ENCODE measurements at places on chromosomes 3 and 15.

- peak; percentile 50 for DNase-seq
Measured at GRCh38 chr3:113194823-113195401, 16.4 kb upstream of the BOC start.

GRCh38 chr3:146550743-146551510, 6.5 kb upstream of the PLSCR1 start:
- no peak for DNase-seq

- DNase-seq, result no peak
Measured at GRCh38 chr15:85819938-85820337, 25.2 kb upstream of the KLHL25 start.

DNA sequence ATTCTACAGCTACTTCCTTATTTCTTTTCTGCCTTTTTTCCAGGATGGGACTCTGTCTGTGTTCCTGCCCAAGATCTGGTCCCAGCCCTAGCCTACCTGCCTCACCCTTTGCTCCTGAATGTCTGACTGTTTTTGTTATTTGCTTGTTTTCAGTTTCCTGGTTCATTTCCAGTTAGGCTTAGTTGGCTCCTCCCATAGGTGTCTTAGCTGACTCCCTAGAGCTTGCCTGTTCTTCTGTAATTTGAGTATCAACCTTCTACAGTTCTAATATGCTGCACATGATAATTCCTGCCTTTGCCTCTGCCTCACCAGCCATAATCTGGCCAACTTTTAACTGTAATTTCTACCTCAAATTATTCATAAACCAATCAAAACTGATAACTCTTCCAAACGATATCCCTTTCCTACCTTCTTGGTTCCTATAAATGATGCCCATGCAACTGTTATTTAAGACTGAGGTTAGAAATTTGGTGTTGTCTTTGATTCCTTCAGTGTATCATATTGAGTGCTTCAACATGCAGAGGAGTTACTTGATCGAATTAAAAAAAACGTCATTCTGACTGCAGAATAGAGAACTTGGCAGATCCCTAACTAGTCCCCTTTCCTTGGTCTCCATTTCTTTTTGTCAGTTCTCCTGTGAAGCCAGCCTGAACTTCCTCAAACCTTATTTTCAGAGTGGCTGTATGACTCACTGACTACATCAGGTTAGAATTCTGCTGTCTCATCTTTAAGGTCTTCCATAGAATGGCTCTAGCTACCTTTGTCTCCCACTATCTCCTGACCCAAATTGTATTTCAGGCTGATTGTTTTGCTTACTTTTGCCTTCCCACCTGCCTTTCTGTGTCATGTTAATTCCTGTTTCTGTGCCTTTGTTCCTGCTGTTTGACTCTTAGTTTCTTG, 8.4 kb downstream of the GOLM2 start:
- no peak for DNase-seq

DNA sequence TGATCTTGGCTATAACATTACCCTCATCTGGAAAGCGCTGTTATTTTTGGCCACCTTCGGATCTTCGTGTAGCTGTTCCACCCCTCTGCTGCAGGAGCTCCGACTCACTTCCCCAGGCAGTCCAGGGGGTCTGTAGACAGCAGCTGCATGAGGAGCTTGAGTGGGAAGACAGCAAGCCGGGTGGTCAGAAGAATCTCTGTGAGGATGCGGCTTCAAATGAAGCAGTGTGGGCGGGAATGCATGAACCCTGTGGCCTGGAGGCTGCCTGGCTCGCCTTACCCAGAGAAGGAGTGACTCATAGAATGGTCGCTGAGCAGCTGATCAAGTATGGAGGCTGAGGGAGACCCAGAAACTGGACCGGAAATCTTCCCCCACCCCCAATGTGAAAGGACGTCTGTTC, 45.2 kb upstream of the NR2F2 start:
- DNase-seq, result no peak

- DNase-seq, result no peak
Measured at GRCh38 chr3:122515020-122515468, 305 bp upstream of the KPNA1 start.

GRCh38 chr3:114799816-114800215, 347.3 kb downstream of the ZBTB20 start:
- no peak for DNase-seq

DNA sequence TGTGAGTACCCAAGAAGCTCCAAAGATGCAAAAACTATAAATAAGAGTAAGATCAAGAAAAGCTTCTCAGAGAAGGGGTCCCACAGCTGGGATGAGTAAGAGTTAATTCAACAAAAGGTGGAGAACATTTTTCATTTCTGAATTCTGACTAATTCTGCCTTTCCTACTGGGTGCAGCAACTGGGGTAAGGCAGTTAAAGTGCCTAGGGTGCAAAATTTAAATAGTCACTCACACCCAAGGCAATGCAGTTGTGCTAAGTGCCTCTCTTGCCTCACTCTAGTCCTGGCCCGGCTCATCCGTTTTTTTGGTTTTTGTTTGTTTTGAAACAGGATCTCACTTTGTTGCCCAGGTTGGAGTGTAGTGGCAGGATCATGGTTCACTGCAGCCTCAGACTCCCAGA, 240.2 kb downstream of the TP63 start:
- no peak for DNase-seq

All from NCI-H2081 (cell line).